ENCODE measurements at places on chromosomes 5 and 9.
A peak's percentile ranks its signal among the peaks of the same experiment; 100 is the strongest.

DNA sequence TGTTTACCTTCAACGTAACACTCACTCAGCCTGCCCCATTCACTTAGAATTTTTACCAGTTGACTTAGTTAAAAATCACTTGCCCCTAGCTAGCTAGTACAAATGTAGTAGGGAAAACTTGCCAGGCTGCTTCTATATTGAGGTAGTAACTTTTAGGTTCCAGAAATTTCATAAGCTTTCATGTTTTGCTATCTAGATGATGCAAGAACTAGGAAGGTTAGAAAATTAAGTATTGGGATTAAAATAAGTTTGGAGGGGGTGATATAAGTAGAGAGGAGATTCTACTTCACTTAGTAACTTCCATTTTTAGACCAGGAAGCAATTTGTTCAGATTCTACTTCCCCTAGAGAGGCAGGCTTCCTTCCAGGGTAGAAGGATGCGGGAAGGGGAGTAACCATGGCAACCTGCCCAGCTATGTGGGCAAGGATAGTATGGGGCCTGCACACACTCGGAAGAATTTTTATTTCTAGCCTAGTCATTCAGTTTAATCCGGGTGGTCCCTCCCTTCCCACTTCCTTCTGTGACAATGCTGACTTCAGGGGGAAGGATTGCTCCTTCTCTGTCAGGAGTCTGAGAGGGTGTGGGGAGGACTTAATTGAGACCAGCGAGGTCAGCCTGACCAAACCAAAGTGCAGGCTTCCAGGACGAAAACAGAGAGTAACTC lies 4.2 kb downstream of the DAB2 start:
- no peak for DNase-seq

DNA sequence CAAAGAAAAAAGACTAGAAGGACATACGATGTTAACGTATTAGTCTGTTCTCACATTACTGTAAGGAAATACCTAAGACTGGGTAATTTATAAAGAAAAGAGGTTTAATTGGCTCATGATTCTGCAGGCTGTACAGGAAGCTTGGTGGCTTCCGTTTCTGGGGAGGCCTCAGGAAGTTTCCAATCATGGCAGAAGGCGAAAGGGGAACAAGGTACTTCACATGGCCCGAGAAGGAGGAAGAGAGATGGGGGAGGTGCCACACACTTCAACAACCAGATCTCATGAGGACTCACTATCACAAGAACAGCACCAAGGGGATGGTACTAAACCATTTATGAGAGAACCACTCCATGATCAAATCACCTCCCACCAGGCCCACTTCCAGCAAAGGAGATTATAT lies 110.1 kb downstream of the CARTPT start:
- DNase-seq = no peak

- DNase-seq = no peak
Measured at GRCh38 chr5:65808818-65809217, 86.8 kb downstream of the NLN start.

- peak; percentile 31 for DNase-seq
Measured at GRCh38 chr9:135275571-135276289, 188.3 kb downstream of the OLFM1 start.

GRCh38 chr5:124444147-124444775 lies 302.2 kb downstream of the ZNF608 start:
- DNase-seq = no peak

DNA sequence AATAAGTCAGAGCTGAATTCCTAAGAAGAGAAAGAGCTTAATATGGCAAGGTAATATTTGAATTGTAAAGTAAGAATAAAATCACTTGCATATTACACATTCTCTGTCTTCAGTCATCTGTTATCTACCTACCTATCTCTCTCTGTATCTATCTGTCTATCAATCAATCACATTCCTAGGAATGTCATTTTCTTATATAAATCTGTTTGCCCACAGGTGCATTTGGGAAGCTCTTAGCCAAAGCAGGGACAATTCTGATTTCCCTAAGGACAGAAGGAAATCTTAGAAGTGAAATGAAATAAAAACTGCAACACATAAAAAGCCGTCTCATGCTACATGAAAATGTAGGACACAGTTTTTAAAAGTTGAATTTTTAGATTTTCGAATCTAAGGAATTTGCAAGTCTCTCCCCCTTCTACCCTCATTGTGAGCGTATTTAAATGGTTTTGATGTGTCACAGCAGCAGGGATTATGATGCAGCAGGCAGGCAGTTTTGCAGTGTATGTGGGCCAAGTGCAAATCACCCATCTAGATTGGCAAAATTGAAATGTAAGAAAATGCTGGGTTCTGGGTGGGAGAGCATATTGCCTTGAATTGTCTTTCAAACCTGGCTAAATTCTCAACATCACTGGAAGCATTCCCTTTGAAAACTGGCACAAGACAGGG lies 155.7 kb downstream of the ACER2 start:
- DNase-seq = no peak

- no peak for DNase-seq
Measured at GRCh38 chr9:92804727-92805126, 40.1 kb upstream of the BICD2 start.

DNA sequence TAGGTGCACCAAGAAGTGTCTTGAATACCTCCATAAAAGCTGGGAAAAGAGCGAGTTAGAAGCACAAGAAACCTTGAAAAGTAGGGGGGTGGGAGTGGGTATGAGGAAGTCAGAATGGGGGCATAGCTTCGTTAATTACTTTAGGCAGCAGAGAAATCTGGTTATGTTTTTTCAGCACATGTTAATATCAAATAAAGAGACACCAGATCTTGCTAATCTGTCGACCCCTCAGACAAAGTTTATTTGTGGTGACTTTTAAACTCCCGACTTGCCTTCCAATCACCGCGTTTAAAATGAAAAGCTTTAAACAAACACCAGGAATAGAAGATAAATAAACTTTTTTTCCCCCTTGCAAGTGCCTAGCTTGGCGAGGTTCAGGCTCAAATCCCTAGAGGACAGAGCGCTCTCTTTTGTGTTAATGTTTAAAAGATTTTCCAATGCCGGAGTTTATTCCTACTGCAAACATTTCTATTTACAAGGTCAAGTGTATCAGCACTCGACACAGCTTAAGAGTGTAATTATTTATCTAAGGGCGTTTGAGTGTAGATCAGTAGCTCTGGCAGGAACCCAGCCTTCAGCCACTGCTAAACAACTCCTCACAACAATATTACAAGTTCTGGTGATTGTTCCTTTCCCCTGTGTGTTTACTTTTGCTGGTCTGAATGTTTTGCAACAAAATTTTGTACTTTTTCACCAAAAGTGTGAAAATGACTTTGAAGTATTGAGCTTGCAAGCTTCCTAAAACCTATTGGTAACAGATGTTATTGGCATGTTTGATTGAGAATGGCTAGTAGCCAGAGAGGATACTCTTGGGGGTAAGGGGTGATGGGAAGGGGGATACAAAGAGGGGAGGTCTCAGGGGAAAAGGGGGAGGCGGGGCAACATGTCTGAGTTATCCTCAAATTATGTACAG lies 3.8 kb downstream of the GAS1 start:
- DNase-seq = peak; percentile 71

DNA sequence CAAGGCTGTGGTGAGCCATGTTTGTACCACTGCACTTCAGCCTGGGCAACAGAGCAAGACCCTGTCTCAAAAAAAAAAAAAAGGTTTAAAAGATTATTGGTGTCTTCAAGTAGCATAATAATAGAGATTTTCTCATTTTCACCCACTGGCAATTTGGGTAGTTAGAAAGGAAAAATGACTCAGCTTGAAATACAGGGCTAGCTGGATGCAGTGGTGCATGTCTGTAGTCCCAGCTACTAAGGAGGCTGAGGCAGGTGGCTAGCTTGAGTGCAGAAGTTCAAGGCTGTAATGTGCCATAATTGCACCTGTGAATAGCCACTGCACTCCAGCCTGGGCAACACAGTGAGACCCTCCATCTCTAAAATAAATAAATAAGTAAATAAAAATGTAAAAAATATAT lies 111.1 kb downstream of the ARRDC3 start:
- no peak for DNase-seq

- no peak for DNase-seq
Measured at GRCh38 chr5:103346162-103346748, 87.7 kb downstream of the MACIR start.

DNA sequence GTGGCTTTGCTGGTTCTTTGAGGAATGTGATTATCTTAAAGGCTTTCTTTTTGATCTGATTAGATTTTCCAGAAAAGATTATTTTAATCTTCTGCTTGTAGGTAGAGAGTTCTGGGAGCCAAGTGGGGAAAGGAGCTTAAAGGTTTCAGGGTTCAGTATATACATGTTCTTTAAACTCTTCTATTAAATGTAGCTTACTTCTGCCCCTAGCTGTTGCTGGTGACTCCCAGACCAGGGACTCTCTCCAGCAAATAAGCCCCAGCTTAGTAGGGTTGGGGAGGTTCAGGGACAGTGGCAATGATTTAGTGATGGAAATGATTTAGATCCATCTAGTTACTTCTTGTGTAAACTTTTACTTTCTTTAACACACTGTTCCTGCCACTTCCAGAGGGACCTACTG lies 72.2 kb downstream of the SLC12A2 start:
- no peak for DNase-seq

GRCh38 chr5:128109138-128109537 lies 25.6 kb downstream of the SLC12A2 start:
- no peak for DNase-seq

DNA sequence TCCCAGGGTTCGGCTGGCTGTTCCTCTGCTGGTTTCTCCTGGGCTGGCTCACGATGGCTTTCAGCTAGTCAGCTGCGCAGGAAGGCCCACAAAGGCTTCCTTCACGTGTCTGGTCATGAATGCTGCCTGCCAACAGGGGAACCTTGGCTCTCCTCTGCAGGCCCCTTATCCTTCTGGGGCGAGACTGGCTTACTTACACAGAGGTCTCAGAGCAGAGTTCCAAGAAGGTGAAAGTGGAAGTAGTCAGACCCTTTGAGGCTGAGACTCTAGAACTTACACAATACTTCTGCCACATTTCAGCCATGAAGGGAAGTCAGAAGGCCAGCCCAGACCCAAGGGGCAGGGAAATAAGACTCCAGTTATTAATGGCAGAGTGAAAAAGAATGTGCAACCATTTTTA lies 99.5 kb downstream of the LHFPL2 start:
- no peak for DNase-seq

DNA sequence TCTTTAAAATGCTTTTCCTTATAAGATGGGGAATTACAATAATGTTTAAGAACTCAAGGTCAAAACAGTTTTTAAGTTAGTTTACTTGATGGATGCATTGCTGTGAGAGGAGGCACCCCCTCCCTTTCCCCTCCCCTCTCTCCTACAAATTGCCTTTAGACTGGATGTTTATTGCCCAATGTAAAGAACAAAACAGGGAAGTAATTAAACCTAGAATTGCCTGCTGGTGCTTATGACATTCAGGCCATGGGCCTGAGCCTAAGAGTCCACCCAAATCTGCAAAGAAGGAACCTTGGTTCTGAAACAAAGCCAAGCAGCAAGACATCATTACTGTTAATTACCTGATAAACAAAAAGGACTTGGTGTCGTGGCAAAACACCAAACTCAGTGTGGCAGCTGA lies 630.3 kb downstream of the ISL1 start:
- DNase-seq = peak; percentile 97

GRCh38 chr9:35364817-35365585 lies 124.9 kb upstream of the RUSC2 start:
- no peak for DNase-seq

Measured in NCI-H1105 (cell line).